HCT116 (cell line): ENCODE measurements at places on chromosomes 2 and 18. TPM values are rescaled to one million over a fixed set of nuclear protein-coding genes. Genes with fewer than 3 reads are reported as not detected.

DNA sequence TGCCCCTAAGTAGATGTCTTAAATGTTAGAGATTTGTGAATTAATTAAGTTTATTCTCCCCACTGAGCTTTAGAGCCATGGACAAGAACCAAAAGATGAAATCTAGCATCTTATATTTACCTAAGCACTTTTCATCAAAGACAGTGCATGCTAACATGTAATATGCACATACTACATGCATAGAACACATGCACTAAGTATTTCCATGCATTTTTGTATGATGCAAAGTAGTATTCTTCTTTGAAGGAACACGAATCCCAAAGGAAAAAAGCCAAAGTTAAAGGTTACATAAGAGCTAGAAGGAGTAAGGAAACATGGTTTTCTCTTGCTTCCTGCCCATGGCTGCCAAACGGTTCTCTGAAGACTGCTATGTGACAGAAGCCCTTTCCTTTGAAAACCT lies 15.3 kb downstream of the STAMBP start:
- no peak for DNase-seq

DNA sequence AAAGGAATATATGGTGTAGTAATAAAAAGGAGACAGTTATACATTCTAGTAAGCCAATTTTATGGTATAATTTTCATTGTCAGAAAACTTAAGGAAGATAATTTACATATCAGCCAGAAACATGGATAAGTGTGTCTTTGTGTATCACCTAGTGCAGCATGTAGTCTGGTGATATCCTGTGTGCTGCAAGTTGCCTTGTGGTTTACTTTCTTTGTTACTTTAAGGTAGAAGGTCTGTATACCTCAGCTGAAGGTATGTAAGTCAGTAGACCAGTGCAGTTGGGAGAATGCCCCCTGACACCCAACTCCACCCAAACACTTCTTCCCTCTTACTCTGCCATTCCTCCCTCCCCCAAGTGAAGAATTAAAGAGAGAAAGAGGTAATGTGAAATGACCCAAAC lies 11.0 kb downstream of the GORASP2 start:
- no peak for DNase-seq

DNA sequence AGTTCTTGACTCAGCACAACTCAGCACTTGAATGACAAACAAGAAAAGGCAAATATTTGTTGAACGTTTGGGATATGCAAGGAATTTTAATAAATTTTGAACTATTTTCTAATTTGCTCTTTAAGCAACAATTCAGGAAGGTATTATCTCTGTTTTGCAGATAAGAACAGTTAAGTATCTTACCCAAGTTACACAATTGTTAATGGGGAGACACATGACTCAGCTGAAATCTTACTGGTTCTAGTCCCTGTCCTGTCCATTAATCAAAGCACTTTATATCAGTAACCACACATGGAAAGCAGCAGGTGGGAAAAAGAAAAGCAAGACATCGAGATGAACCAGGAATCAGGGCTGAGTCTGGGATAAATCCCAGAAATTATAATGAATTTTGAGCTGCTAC lies 493.9 kb upstream of the PIK3C3 start:
- no peak for DNase-seq

The ZNF892 gene
- total RNA-seq = 0.27 TPM

DNA sequence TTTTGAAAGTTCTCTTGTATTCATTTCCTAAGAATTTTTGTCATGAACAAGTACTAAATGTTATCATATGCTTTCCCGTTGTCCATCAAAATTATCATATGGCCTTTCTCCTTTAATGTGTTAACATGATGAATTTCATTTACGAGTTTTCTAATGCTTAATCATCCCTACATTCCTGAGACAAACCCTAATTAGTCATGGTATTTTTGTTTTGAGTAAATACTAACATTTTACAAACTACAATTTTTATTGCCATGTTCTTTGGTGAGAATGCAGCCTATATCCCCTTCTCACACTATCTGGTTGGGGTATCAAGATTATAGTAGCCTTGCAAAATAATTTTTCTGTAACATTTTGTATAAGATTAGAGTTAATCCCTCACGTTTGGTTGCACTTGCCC lies 14.5 kb downstream of the SMAD2 start:
- no peak for DNase-seq

The ZNF396 gene
- total RNA-seq = 1.3 TPM

DNA sequence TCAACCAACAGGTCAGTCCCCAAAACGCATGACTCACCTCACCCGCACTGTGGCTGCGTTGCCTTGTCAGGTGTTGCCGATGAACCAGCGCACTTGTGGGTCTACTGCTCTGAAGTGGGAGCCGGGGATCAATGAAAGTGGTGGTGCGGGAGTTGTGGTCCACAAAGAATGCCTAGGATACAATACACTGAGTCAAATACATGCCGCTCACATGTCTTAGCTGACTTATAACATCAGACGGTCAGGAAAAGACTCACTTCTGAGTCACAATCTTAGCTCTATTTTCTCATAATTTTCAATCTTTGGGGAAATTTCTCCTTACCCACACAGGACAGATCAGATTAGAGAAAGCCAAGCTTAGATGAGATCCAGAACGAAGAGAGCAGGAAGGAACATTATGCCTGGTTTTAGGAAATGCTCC lies 107.1 kb upstream of the STK17B start:
- no peak for DNase-seq

DNA sequence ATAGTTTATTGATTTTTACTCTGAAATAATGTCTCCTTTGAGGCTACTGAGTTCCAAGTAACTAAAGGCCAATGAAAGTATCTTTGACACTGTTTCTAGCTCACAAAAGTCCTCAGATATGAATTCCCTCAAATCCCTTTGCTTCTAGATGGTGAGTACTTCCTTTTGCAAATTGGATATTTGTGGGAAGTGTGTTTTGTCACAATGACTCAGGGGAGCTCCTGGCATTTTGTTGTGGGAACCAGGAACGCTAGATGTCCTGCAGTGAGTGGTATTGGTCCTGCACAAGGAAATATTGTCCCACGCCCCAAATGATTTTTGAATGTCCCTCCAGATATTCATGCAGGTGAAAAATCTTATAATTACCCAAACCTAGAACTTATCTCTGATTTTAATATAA lies 24.3 kb downstream of the TACR1 start:
- no peak for DNase-seq

- DNase-seq = no peak
Measured at GRCh38 chr2:144707736-144708326, 187.9 kb upstream of the ZEB2 start.

The SGPP2 gene
- 1.6 TPM for total RNA-seq

- DNase-seq = no peak
Measured at GRCh38 chr2:14633061-14633460, 544 bp downstream of the LRATD1 start.

DNA sequence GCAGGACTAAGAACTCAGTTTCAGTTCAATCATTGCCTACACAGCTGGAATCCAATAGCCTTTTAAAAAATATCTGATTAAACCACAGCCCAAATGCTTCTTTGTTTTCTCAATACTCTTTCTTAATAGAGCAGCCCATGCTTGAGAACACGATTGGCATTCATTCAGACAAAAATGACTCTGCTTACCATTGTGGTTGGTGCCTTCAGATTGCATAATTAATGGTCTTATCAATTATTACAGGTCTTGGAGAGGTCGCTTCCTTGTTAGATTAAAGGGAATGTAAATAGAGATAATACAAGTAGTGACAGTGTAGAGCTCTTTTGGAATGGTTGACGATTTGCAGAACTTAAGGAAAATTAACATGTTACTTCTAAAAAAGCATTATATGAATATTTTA lies 107.2 kb downstream of the RNF152 start:
- no peak for DNase-seq

The SLC4A5 gene
- total RNA-seq = 0.91 TPM

- DNase-seq = no peak
Measured at GRCh38 chr2:15425712-15426111, 135.4 kb downstream of the NBAS start.

DNA sequence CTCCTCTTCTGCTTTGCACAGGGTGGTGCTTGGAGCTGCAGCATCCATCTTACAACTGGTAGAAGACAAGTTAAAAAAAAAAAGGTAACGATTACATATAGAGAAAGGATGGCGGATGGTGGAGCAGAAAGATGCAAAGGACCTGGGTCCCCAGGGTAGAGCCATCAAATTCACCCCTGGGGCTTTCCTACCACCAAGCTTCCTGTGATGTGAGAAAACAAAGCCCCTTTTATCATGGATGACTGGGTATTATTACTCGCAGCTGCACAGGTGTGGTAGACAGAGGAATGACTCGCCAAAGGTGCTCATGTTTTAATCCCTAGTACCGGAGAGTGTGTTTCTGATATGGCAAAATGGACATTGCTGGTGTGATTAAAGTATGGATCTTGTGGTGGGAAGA lies 1.3 kb upstream of the ACOXL start:
- no peak for DNase-seq

DNA sequence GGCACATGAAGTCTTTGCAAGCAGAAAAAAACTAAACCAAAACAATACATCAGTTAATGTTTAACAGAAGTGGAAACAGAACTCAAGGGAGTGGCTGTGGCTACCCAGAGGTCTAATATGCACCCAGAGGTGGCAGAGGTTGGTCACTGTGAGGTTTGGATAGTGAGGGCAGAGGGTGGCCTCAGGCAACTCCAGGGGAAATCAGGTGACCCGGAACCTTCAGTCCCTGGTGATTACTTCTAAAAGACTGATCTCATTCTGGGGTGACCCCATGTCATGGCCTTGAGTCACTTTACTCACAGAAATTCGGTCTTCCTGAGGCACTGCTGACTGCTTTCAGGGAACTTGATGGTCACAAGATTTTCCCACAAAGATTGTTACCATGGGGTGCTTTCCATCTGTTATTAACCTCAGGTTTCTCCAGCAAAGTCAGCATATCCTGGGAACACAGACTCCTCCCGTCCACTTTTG lies 99.4 kb downstream of the TMEM17 start:
- DNase-seq = no peak

DNA sequence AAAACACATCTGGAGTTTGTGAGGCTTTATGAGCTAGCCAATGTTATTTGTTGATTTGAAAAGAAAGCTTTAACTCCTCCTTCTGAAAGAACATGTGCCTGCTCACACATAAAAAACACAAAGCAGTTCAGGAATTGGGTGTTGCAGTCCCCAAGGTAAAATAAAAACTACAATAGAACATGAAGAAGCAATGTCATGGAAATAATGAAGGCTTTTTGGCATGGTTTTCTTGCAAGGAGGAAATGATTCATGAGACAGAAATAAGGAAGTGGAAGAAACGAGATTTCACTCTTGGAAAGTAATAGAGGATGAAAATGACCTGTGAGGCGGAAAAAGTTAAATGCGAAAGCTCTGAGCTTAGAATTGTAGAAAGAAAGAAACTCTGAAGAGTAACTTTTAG lies 81.1 kb downstream of the TRIB2 start:
- no peak for DNase-seq

DNA sequence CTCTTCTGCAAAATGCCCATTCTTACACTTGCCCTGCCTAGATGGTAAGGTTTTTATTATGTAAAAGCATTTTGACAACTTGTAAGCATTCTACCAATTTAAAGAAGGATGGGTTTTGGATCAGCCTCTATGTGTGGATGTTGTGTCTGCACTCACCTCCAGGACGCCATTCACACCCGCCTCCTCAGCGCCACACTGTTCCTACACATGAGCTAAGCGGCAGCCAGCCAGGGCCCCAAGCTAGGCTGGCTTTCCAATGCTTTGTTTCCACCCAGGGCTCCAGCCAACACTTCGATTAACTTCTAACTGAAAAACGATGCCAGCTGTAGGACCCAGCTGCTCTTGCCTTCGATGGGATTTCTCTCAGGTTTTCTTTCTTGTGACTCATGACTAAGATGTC lies 73.3 kb upstream of the FZD7 start:
- no peak for DNase-seq

DNA sequence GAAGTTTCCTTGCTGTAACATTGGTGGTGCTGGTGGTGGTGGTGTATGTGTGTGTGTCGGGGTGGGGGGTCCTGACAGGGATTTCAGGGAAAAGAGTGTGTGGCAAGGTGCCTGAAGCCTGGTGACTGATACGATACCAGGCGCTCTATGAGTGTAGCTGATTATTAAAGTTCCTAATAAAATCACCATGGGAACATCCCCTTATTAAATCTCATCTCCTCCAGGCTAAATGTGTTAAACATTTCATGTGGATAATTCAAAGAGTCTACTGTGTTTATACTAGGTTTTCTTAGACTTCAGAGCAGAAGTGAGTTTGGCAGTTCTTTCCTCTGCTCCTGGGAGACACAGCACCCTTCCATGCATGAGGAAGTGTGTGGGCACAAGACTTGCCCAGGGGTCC lies 82.0 kb downstream of the THNSL2 start:
- no peak for DNase-seq

DNA sequence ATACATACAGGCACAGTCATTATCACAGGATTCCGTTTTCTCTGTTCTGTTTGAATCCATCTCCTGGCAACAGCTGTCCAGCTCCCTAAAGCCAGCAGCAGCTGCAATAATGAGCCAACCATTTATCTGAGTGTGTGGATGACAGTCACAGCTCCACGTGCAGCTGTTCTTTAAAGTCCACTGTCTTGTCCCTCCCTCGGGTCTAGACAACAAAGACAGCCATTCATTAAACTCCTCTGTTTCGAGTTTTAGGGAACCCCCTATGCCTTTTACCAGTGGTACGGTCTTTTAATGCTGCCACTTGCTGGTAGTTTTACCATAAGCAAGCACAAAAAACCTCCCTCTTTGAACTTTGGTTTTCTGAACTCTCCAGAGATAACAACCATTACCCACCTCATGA lies 16.0 kb upstream of the MSGN1 start:
- no peak for DNase-seq

GRCh38 chr2:9174771-9175437 lies 31.7 kb upstream of the ASAP2 start:
- no peak for DNase-seq

The DSG1 gene
- not detected for total RNA-seq

DNA sequence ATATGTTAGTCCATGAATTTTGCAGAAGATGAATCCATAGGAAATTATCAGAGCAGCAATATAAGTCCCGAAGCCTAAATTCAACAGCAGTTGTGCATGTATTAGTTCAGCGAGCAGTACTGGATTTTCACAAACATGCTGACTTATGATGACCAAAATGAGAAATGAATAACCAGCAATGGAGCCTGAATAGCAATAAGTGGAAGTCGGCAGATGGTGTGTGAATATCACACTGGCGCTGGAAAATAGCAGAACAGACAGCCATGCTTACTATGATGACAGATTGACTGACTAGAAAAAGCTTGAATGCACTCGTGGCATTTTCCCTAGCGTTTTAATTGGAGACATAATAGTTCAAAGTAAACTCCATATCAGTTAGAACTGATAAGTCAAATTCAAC lies 1114.5 kb downstream of the DSC3 start:
- DNase-seq = no peak

DNA sequence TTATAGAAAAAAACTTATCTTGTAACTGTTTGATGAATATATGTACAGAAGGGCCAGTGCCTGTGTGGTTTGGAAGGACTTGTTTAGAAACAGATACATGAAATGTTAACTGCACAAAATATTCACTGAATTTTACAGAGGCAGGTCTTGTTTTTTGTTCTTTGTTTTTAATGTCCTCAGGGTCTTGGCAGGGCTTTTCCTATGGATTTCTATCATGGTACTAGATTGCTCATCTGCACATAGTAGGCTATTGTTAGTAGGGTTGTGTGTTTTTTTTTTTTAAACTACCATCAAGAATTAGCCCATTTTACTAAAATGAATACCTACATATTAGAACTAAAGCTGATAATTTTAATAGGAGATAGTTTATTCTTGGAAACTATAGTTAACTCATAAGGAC lies 3.5 kb downstream of the CABYR start:
- no peak for DNase-seq

- DNase-seq = no peak
Measured at GRCh38 chr2:42123426-42123825, 45.7 kb upstream of the EML4 start.

GRCh38 chr2:196181484-196181883 lies 10.1 kb upstream of the STK17B start:
- no peak for DNase-seq
